IMR-90 (cell line): ENCODE measurements at places on chromosomes 4 and X. TPM values are rescaled to one million over a fixed set of nuclear protein-coding genes. Genes with fewer than 3 reads are reported as not detected.

Gene TRPC3
- polyA plus RNA-seq: 1.1 and 1.2 TPM in 2 replicates

- no peak for DNase-seq
Observed at GRCh38 chr4:83013902-83014301, 3.3 kb upstream of the LIN54 start.

Gene PABPC1L2A
- not detected in 2 replicates for polyA plus RNA-seq

Gene RHOXF1
- not detected in 2 replicates for polyA plus RNA-seq

Gene PSMD10
- polyA plus RNA-seq: 56.3 and 62.0 TPM in 2 replicates

Gene SATL1
- polyA plus RNA-seq: not detected in 2 replicates

DNA sequence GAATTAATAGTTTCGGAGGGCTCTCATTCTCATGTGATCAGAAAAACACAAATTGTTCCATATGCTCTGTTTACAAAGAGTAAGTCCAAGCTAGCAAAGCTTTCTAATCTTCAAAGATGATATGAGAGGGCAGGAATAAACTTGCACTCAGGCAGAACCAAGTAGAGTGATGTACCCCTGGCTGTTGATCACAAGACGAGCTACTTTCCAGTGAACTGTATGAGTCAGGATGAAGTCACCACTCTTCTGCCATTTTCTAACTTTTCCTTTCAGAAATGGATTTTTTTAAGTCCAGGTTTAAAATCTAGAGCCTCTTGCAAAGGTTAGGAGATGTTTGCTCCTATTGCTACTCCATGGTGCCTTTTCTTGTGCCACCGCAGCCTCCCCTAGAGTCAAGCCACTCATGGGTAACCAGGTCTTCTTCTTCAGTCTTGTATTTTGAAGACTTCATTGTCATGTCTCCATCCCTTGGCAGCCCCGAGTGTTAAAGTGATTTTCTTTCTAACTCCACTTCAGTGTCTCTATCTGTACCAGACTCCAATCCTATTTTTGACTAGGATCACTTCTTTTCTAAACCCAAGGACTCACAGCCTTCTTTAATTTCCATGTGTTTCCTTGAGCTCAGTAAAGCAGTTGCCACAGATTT, 171.9 kb upstream of the GALNT7 start:
- peak; percentile 91 for DNase-seq

DNA sequence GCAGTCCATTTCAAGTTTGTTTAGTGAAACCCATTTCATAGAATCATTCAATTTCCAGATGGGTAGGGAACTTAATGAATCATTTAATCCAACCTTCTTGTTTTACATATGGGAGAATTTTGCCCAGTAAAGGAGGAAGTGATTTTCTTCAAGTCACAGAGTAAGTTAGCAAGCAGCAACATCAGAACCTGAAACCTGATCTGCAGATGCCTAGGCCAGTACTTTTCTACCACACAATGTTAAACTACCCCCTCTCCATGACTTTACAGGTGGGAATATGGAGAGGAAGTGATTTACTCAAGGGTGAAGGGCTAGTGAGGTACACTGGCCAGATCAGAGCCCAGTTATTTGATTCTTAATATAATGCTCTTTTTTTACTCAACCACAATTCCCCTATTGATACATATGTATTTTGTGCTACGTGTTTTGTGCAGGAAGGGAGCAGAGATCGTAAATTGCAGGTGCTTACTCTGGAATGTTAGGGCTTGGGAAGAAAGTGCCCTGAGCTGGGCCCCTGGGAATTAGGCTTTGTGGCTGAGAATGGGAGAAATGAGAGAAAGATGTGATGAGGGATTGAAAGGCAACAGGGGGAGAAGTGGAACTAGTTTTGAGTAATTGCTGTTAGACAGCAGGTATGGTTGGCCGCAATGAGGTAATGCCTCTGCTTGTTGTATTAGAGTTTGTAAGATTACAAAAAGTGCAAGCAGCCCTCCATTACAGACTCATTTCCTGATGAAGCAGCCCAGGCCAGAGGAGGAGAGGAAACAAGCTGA, 6.8 kb downstream of the LHFPL1 start:
- no peak for DNase-seq

DNA sequence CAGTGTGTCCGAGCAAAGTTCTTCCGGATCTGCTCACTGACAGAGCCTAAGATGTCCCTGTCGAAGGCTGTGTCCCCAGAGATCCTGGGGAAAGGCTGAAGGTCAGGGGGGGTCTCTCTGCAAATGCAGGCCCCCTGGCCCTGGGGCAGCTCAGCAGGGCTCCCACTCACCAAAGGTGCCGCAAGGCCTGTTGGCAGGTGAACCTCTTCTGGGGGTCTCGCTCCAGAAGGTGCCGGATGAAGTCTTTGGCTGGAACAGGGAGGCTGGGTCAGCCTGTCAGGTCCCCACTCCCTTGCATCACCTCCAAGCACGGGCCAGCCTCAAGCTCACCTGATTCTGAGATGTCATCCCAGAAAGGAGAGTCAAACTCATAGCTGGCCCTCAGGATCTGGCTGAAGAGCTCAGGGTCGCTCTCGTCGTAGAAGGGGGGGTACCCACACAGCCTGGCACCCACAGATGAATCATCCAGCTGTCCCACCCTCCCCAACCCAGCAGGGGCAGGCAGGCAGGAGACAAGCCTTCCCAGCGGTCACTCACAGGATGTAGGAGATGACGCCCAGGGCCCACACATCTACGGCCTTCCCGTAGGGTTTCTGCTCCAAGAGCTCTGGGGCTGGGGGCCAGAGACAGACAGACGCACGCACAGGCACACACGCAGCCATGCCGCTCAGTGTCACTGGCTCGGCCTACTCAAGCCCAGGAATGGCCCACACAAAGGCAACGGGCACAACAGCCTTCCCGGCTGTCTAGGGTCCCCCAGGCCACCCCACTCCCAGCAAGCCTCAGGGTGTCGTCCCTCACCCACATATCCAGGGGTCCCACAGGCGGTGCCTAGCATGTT, 2.6 kb downstream of the PNCK start:
- no peak for DNase-seq

Gene BEX3
- 408 and 409 TPM in 2 replicates for polyA plus RNA-seq

GRCh38 chrX:10089378-10089795, 67.4 kb upstream of the CLCN4 start:
- peak; percentile 36 for DNase-seq

GRCh38 chr4:147916351-147916750, 184.5 kb downstream of the ARHGAP10 start:
- DNase-seq: no peak

Gene ZCCHC13
- not detected in 2 replicates for polyA plus RNA-seq

DNA sequence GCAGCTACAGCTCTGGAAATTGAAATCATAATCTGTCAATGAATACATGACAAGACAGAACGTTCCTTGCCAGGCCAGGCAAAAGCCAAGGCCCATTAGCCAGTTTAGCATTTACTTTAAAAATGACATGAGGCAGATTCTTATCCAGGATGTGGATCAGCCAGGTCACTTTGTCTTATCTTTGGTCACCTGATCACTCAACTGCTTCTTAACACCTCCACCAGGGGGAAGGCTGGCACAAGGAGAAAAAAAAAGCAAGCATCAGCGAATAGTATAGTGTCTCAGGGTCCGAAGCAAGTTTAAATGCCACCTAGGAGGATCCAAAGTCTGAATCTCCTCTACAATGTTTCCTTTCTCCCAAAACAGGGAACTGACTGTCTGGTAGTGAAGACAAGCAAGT, 18.8 kb downstream of the ATP1B4 start:
- no peak for DNase-seq

Gene GCNA
- 0.75 and 1.3 TPM in 2 replicates for polyA plus RNA-seq

DNA sequence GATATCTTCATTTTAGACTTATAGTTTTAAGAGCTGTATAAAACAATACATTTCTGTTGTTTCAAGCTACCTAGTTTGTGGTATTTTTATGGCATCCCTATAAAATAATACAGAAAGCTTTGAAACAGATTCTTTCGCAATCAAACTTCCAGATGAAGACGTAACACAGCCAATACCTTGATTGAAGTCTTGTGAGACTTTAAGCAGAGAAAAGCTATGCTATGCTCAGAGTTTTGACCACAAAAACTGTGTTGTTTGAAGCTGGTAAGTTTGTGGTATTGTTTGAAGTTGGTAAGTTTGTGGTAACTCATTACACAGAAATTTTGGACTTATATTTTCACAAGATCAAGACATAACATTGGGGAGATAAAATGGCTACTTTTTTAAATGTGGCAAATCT, 201.8 kb upstream of the UGT8 start:
- DNase-seq: no peak

DNA sequence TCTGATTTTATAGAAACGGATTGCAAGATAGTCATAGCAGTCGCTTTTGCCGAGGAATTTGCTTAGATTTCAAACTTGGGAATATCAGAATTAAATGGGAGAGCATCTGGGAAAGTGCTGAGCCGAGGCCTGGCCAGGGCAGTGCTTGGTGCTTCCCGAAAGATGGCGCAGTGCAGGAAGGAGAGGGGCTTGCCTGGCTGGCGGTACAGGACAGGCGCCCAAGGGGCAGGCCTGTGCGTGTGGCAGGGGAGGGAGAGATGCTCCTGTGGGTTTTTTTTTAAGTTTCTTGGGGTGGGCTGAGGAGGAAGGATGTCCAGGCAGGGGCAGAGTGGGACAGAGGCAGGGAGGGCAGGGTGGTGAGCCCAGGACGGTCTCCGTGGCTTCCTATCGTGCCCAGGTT, 241.1 kb downstream of the AFAP1 start:
- peak; percentile 11 for DNase-seq

DNA sequence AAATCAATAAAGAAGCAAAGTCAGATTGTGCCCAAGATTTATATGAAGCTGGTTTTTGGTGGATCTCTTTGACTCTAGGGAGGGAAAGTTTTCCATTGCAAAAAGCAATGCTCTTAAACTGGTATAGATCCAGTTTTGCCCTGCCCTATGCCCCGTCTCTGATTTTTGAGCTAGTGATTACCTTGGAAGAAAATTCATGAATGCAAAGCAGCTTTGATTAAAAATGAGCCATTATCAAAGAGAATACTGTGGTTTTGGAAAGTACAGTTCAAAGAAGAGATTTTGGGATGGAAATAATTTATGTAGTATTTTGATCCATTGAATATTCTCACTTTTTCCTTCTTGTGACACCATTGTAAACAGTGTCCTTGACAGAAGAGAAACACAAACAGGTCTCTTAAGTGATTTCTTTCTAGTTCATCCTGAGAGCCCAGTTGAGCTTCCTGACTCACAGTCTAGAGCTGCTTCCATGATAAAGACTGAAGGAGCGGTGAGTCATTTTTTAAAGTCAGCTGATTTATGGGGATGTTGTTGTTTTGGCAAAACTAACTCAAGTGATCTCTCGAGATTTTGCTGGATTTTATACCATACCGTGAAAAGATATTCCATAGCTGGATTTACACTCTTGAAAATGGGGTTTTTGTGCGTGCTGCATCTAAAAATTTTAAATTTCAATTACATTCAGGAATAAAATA, 76.7 kb downstream of the AFF1 start:
- peak; percentile 89 for DNase-seq

Gene TMPRSS11E
- not detected in 2 replicates for polyA plus RNA-seq

Gene PHKA1
- polyA plus RNA-seq: 2.3 and 2.7 TPM in 2 replicates

Gene FGFR3
- 0.67 and 0.93 TPM in 2 replicates for polyA plus RNA-seq

- no peak for DNase-seq
Observed at GRCh38 chr4:175762582-175762981, 49.5 kb downstream of the GPM6A start.

DNA sequence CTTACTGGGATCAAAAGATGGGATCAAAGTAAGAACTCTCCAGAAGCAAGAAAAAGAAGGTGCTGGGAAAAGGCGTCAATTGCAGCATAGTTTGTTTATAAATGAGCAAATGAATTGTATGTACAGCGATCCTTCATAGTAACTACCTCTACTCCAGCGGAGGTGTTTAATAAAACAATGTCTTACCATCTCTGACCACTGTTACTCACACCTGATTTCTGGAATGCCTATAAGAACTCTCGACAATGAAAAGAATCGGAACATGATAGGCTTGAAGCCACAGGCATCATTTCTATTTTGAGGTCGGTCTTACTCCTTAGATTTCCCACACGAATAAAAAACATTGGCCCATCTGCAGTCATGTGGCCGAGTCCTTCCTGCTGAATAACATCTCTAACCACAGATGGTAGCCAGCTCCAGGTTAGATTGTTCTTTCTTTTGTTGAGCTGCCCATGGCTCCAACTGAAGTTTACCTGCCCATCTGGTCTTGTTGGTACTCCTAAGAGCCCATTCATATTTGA, 67.6 kb downstream of the CLDN34 start:
- no peak for DNase-seq
